Lung microvascular endothelial cell (primary cell): ENCODE measurements at places on chromosomes 3 and 15.

DNA sequence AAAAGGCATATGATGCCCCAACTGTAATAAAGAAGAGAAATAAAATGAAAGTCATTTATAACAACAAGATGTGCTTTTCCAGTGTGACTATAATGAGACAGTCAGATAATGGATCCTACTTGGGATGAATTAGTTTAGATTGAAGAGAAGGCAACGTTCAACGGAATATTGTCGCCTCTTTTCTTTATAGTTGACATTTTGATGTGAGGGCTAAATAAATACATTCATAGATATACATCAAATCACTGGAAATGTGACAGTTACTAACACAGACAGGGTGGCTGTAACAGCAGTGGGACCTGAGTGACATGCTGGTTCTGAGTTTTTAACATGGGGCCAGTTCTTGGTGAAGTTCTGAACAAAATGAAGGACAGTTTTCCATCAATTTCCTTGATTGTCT lies 61.1 kb upstream of the ATP2B2 start:
- no peak for DNase-seq

GRCh38 chr3:12730506-12731242 lies 28.4 kb downstream of the TMEM40 start:
- no peak for DNase-seq

- DNase-seq: no peak
These were observed 32.9 kb upstream of the CRTC3 start for GRCh38 chr15:90496791-90497190.

DNA sequence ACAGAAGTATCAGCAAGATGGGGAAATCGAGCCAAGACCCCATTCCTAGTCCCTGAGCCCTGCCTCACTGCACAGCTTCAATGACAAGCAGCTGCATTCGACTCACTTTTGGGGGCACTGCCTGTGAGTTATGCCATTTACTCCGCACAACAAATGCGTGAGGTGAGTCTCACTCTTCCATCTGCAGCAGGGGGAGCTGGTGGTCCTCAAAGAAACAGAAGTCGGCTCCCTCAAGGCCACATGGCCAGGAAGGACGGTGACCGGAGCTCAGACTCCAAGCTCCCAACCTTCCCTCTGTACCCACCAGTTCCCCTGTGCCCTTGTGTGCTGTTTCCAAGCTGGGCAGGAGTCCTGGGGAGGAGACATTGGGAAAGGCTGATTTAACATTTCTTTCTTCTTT lies 127.7 kb upstream of the IQSEC1 start:
- peak; percentile 62 for DNase-seq

GRCh38 chr15:85534031-85534430 lies 153.6 kb downstream of the AKAP13 start:
- DNase-seq: no peak
